ENCODE measurements at places on chromosomes 2 and 18.

- DNase-seq: no peak
These were observed 16.5 kb downstream of the RNF149 start for GRCh38 chr2:101291973-101292372.

DNA sequence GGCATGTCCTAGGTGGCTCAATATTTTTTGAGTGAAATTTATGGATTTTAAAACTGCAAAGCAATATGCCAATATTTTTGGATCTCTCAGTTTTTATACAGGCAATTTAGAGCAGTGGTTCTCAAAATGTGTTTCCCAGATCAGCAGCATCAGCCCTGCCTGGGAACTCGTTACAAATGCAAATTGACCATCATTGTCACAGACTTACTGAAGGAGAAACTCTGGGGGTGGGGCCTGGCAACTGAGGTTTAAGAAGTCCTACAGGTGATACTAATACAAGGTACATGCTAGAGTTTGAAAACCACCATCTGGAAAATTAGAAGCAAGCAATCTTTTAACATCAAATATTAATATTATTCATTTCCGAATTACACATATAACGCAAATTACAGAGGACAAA lies 215.6 kb upstream of the PID1 start:
- DNase-seq: no peak

GRCh38 chr2:151765760-151766410 lies 31.6 kb upstream of the NEB start:
- DNase-seq: no peak

DNA sequence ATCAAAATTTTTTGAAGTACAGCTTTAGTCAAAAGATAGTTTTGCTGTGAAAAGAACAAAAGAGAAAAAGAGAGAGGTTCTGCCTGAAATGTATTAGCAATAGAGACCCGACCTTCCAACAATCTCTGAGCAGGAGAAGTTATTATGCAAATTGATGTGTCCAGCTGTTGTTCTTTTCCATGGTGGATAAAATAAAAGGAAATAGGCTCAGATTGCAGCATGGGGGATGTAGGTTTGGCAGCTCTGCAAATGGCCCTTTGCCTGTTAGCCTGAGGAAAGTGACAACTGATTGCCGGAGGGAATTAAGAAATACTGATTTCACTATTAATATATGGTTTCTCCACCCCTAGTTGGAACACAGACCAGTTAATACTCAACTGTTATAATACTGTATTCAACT lies 1283.2 kb upstream of the NXPH2 start:
- DNase-seq: no peak

DNA sequence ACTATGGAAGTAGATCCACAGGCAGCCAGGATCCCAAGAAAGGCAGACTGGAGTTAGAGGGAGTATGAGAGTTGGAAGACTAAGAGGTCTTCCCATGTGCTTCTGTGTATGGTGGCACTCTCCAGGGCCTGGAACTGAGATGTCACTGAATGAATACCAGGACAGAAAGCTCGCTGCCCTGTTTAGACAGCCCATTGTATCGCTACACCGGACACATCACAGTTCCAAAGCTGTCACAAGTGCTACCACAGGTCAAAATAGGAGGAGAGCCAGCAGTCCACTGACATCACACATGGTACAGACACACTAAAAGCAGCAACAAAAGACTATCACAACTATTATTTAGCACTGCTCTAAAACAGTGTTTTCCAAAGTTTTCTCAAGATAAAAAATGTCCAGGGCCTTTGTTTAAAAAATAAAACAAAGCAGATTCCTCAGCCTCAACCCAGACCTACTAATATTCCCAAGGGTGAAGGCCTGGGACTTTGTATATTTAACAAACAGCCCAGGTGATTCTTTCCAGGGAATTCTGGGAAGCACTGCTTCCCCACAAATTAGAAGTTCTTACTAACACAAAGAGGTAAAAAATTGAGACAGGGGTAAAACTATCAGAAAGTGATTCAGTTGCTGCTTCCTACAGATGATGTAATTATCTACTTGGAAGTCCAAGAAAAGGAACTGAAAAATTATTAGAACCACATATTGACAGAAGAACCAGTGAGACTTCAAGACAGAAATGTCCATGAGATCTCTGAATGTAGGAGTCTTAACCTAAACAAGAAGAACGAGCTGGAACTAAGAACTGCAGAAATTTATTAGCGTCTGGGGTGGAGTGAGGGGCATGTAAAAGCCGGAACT lies 116.0 kb downstream of the DTNB start:
- DNase-seq: no peak

DNA sequence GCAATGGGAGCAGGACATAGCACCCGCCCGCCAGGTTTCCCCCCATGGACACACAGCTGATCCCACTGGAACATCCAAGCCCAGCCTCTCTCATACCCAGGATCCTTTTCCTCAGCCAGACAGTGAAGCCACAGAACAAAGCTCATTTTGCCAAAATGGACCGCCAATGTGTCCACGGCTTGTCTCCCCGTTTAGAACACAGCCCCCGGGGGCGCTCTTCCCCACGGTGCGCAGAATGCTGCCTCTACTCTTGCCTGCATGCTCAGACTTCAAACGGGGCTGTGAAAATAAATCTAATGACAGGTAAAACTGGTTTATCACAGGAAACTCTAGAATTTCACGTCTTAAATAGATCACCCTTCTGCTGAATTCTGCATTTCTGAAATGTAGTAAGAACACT lies 548.5 kb upstream of the ID2 start:
- DNase-seq: no peak

DNA sequence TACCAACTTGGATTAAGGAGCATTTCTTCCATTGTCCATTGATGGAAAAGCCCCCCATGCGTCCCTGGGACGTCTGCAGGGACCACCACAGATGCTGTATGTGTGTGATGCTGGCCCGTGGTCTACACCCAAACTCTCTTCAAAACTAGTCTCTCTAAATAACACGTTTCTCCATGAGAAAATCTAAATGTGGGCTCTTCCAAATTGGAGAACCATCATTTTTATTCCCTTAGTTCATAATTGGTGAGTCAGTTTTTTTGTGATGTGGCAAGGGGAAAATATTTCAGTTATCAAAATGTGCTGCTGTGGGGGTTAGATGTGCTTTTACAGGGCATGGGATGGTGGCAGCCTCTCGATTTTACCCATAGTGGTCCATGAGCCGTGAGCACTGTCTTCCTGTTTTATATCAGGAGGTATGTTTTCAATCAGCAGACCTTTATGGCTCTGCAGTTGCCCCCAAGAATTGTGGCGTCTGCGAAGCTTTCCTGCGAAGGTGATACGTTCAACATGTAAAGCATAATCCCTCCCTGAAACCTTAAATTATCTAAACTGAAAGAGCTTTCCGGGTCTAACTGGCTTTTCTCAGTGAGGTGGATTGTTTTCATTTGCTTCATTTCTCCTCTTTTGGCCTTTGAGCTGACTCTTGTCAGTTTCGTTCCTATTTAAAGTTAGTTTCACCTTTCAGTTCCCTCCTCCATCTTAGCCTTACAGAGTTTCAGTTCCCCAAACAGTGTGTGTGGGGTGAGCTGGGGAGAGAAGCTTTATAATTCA lies 78.4 kb downstream of the SETBP1 start:
- no peak for DNase-seq

- DNase-seq: no peak
These were observed 4.5 kb downstream of the B3GNT2 start for GRCh38 chr2:62200291-62200841.

DNA sequence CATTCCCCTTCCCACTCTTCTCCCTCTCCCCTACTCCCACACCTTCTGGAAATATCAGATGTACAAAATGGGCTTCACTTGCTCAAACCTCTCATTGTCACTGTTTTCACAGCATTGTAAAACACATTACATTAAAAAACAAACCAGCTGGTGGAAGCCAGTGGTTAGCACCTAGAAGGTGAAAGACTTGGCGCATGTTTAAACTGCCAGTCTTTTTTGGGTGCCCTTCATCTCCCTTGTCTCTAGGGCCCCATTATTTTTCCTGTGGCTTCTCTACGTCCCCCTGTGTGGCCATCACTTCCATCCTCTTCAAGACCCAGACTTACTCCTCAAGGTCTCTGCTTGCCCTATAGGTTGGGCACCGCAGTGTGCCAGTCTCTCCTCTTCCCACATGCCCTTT lies 34.9 kb downstream of the MGAT5 start:
- no peak for DNase-seq

- DNase-seq: no peak
These were observed 3.0 kb downstream of the SAP130 start for GRCh38 chr2:128024816-128025215.

DNA sequence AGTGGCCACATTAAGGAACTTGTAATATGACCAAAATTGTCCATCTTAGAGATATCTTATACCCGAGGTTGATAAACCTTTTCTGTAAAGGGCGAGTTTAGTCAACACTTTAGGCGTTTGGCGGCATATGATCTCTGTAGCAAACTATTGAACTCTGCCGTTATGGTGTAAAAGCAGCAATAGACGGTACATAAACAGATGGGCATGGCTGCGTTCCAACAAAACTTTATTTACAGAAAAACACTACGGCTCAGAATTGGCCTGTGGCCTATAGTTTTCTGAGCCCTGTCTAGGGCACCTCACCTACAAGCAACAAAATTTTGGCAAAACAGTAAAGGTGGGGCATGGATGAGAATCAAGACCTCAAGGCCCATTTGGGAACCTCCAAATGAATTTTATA lies 121.9 kb upstream of the HAAO start:
- no peak for DNase-seq

- peak; percentile 85 for DNase-seq
These were observed at the start of gene CTDP1 for GRCh38 chr18:79679552-79680099. Gene CTDP1 (plus strand): TSS chr18:79679803. CDS start chr18:79679948, 145 bp downstream.

DNA sequence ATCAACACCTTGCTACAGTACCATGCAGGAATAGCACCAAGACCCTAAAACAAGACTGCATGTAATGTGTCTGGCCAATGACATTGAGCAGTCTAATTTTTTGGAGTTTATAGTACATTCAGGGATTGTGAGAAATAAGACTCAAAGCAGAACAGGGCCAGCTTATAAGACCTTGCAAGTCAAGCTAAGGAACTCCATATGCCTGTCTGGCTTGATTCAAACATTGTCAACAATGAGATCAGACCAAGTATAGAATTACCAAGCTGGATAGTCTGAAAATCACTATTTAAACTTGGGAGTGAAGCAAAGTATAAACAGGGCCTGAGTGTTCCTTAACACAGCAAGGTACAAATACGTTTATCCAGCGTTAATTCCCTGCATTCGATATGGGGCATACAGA lies 370.9 kb downstream of the CNTNAP5 start:
- no peak for DNase-seq

DNA sequence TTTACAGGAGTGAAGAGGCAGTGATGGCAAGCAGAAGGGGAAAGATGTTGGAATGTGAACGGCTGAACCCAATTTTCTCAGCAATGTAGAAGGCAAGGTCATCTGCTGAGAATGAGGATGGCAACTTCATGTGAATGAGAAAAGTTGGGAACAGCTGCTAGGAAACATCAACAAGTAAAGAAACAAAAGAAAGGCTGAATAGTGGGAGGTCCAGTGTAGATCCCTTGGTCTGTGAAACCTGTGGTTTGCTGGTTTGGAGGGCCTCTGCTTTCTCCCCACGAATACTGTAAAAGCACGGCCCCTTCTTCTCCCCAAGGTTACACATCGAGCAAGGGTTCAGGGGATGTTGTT lies 27.4 kb downstream of the MARCHF4 start:
- no peak for DNase-seq

GRCh38 chr2:169979025-169979424 lies 151.8 kb downstream of the UBR3 start:
- DNase-seq: no peak

- DNase-seq: no peak
These were observed 25.1 kb upstream of the B3GNT7 start for GRCh38 chr2:231370429-231370748.

DNA sequence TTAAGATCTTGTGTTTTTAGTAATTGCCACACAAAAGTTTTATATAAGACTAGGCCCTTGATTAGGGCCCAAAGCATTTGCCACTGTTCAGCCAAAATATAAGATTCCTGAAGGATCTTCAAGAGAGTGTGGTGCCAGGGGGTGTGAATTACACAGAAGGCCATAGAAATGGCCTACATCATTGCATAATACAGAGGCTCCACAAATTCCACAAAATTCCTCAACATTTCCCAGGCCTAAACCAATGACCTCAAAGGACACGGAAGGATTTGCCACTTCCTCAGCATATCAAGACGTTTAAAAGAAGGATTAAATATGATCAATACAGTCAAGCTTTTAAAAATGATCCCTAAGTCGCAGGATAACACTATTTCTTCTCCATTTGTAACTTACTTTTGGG lies 24.1 kb downstream of the COL6A3 start:
- no peak for DNase-seq

- no peak for DNase-seq
These were observed 414.4 kb upstream of the NXPH2 start for GRCh38 chr2:139194546-139194945.

DNA sequence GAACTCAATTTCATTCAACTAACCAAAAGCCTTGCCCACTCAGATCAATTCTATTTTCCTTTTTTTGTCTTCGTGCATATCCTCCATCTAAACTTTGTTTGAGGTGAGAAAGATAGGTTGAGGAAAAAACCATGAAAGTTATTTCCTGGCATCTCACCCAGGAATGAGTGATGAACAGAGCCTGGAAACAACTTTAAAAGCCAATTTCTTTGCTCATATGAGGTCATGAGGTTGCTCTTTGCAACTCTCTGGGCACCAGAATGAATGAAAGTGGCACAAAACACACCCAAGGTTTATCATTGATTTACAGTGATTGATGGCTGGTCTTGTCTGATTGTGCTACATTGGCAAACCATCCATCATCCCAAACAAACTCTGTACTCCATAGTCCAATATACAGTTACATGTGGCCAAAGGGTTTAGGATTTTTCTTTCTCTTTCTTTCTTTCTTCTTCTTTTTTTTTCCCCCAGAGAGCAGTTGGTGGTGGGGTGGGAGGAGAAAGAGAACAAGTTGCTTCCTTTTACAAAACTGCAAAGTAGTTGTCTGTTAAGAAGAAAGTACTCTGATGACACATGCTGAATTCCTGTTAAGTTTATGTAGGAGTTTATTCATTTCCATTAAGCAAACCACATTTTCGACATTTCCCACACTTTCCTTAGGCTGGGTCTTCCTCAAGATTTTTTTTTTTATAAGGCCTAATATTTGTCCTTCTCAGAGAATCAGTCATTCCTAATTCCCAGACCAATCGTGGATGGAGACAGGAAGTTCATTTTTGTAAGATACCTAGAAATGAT lies 575.9 kb upstream of the ZEB2 start:
- DNase-seq: no peak

DNA sequence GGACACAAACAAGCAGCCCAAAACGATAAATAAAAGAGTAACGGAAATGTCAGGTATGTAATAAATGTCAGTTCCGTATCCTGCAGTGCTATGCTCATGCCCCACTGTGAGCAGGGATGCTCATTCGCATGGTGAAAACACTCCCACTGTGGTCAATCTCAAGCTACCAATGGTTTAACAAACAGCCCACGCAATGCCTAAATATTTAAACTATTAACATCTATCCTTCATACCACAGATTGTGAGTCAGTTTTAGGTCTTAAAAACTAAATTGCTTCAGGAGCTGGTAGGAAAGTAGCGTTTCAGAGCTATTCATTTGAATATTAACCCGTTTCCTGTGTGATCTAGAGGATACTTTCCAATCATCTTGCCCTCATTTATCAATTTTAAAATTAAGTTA lies 207.4 kb downstream of the TCF4 start:
- DNase-seq: no peak

All from effector memory CD4-positive, alpha-beta T cell (primary cell).